Vagina (tissue), 2 donors: ENCODE measurements at places on chromosomes 16 and 17.

DNA sequence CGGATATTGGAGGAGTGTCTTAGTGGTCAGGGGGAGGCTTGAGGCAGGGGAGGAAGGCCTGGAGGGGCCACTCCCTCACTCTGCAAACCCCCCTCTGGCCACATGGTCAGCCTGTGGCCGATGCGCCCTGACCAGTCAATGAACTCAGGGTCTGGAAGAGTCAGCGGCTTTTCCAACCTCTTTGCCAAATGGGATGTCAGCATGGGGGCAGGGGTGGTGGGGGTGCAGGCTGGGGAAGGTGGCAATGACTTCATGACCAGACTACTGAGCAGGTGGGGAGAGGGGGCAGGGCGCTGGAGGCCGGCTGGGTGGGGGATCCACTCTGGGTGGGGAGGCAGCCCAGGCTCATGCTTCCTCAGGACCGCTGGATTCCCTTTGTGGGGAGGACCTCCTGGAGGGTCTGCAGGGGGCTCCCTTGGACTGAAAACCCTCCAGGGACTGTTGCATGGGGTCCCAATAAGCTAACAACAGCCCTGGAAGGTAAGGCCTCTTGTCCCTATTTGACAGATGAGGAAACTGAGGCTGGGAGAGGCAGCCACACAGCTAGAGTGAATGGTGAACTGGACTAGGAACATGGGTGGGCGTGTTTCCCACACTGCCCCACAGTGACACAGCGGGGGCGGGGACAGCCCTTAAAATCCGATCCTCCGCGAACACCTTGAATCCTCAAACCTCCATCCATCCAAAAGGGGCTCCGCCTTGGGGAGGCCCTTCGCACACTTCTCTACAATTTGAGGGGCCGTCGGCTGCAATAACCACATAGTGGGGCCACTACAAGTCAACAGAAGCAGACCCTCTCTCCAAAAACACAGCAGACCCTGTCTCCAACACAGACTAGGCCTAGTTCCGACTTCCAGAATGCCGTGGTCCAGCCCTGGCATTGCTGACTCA is 81.0 kb upstream of the TOB1 start:
- DNase-seq: no peak

- no peak for DNase-seq
Measured at GRCh38 chr16:842061-842476, 41.5 kb upstream of the GNG13 start.

DNA sequence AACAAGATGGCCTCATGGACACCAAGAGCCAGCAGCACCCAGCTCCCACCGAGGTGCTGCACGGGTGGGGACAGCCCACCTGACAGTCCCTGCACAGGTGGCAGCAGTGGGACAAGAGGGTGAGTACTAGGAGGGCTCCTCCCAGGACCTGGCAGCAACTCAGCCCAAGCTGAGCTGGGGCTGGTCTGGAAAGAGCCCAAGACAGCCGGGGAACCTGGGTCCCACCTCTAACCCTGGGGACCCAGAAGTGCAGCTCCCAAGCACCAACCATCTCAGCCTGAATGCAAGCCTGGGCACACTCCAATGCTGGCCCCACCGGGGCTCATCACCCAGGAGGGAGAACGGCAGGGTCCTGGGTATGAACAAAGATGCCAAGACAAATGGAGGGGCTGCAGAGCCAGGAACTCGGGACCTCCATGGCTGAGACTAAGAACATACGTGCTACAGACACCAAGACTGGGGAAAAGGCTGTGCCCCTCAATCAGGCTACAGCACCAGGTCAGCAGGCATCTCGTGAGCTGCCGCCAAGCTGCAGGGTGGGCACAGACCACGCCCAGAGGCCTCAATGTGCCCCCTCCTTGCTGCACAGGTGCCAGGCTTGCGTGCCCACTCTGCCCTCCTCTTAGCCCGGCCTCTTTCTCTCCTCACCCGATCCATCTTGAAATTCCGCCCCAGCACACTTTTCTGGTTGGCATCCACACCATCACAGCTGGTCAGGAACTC is 37.5 kb upstream of the GSG1L start:
- no peak for DNase-seq

DNA sequence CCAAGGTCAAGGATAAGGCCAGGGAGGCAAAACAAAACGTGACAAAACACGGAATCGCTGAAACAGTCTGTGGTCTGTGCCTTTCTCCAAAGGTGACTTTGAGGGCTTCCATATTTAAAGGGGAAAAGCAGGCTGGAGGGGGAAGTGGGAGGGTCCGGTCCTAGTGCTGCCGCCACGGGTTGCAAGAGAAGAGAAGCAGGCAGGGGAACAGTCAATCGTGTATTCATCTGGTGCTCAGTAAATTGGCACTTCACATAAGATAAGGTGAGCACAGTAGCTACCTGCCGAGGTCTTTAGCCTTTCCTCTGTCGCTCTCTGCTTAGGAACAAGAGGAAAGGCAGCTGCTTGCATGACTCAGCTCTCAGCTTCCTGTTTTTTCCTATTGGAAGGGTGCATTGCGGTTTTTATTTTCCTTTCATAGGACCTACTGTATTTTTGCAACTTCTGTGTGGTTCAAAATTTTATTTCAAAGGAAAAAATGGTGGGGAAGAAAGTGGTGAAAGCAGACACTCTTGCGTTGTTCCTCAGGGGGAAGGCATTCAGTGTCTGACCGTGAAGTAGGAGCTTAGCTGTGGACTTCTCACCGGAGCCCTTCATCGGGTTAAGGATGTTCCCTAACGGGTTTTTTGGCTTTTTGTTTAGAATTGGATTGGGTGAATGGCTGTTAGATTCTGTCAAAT is 7.1 kb upstream of the LGALS3BP start:
- no peak for DNase-seq

DNA sequence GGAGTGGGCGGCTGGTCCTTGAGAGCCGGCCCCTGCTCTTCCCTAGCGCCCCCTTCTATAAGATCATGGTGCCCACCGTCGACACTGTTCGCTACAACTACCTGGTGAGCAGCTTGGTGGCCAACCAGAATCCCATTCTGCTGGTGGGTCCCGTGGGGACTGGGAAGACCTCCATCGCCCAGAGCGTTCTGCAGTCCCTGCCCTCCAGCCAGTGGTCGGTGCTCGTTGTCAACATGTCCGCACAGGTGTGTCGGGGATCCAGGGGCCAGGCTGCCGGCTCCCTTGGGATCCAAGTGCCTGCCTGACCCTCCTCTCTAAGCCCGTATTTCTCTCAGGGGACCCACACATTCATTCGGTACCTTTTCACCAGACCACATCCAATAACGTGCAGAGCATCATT is 41.4 kb upstream of the KDM6B start:
- no peak for DNase-seq

- DNase-seq: no peak
Measured at GRCh38 chr16:64542152-64542551, 579.7 kb downstream of the CDH11 start.

DNA sequence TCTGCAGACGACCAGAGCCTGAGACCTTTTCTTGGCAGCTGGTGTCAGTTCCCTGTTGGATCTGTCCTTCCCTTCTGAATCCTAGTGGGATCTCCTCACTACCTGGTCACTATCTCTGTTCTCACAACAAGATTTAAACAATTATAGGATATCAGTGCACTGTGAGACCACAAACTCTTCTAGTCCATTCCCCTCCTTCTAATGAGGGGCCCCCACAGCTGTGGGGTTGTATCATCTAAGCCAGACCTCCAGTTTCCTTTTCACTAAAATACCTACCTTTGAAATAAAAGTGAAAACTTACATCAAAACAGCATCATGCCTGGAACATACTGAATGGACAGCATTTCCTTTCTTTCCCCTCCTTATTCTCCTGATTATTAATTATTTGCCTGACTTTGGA is 233.2 kb downstream of the PRKCA start:
- DNase-seq: no peak

GRCh38 chr17:39666601-39667261 is 1.5 kb upstream of the PNMT start:
- no peak for DNase-seq

DNA sequence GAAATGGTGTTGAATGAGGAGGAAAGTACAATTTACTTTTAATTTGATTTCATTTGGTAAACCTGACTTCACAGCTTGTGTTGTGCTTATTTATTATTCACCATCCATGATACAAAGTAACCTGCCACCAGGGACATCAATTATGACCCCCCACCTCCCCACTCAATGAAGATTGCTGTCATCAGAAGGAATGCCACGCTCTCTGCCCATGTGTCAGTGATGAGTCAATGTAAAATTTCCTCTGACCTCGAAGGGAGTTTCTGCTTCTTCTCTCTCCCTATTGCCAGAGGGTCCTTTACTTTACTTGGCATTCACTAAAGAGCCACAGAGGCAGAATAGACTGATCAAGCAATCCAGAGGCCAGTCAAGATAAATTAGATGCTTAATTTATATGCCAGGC is 759.7 kb downstream of the CDH11 start:
- DNase-seq: no peak
